ENCODE measurements at places on chromosomes 16 and 17.

DNA sequence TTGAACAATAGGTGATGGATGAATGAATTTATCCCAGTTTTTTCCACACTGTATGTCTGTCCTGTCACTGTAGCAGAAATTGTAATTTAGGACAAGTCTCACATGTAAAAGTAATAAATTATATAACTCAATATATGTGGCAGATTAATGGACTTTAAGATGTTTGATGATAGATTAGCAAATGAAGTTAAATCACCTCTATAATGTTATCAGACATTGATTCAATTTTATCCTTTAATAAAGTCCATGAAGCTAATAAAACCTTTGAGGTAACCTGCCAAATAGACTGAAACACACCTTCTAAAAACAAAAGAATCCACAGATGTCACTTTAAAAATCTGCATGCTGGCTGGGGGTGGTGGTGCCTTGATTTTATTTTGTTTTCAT lies 83.3 kb upstream of the CORO6 start:
- DNase-seq: no peak

DNA sequence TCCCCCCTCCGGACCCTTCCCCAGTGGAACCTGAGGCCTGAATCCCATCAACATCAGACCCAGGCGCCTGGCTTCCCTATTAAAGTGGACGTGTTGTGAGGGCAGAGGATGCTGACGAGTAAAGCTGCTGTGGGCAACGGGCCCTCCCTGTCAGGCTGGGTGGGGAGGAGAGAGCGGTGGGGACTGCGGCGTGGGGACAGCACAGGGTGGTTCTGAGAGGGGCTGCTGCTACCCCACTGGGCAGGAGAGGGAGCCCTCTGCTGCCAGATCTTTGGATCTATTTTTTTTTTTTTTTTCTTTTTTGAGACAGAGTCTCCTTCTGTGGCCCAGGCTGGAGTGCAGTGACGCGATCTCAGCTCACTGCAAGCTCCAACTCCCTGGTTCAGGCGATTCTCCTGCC lies 5.9 kb downstream of the CA5A start:
- no peak for DNase-seq

- DNase-seq: no peak
These were observed 80.1 kb downstream of the SOCS1 start for GRCh38 chr16:11175787-11176341.

DNA sequence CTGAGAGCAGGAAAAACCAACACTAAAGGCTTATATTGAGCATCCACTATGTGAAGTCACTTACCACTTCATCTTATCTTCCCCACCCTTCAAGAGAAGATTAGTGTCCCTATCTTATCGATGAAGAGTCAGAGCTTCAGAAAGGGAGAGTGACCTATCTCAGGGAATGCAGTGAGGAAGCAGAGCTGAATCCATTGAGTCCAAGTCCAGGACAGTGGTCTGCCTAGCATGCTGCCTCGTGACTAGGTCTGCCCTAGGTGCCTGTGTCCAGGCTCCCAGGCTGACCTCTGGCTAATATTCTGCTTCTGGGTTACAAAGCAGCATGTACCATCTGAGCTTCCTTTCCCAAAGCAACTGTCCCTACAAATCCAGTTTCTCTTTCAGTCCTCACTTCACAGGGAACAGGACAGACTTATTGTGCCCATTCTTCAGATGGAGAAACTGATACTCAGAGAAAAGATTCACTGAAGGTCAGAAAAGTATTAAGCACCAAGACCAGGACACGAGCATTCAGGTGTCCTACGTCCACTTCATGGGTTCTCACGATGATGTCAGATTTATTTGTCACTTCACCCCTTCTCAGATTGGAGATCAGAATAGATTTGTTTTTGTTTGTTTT lies 13.3 kb upstream of the FZD2 start:
- DNase-seq: no peak

DNA sequence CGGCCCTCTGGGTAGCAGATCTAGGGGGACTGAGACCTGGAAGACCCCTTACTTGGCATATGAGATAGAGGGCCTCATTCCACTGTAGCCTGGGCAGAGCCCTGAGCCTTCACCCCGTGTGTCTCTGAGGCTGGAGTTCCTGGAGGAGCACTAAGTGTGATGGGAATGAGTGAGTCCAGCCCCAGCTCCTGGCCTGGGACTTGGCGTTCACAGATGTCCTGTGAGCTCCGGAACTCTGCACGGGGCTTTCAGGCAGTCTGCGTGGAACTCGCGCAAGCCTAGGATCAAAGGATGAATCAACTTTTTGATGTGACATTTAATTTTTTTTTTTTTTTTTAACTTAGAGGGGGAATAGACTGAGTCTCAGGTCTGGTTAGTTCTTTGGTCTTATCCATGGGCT lies 1.8 kb downstream of the NKD1 start:
- DNase-seq: no peak

DNA sequence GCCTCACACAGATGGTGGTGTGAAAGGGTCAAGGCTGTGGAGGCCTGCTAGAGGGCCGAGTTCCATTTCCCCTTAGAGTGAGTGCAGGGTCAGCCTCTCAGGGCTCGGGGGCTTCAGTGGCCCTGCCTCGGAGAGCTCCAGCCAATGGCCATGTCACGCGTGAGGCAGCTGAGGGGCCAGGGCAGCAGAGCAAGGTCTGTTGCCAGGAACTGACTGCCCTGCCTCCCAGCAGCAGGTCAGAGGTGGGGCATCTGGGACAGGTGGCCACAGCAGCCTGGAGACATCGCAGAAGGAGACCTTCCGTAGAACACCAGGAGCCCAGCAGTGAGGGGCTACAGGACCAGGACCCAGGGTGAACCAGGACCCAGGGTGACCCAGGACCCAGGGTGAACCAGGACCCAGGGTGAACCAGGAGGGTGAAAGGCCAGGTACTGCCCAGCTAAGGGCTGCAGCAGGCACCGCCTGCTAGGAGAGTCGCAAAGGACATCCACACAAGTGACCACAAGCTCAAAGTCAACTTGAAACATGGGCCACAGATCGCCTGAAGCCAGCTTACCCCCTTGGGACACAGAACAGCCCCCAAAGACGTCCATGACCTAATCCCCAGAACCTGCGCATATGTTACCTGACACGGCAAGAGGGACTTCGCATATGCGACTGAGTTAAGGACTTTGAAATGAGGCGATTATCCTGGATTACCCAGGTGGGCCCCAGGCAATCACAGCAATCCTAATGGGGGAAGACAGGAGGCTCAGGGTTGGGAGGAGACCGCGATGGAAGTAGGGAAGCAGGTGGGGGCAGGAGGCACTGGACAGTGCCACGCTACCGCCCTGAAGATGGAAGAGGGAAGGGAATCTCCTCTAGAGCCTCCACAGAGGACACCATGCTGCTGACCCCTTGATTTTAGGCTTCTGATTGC lies 4.8 kb upstream of the MEAK7 start:
- no peak for DNase-seq

Data from mucosa of descending colon (tissue), 3 donors.